HFFc6 (cell line): ENCODE measurements at places on chromosomes 1 and 21. TPM values are rescaled to one million over a fixed set of nuclear protein-coding genes. Genes with fewer than 3 reads are reported as not detected.

The SPRR2B gene
- total RNA-seq: not detected in 3 replicates

DNA sequence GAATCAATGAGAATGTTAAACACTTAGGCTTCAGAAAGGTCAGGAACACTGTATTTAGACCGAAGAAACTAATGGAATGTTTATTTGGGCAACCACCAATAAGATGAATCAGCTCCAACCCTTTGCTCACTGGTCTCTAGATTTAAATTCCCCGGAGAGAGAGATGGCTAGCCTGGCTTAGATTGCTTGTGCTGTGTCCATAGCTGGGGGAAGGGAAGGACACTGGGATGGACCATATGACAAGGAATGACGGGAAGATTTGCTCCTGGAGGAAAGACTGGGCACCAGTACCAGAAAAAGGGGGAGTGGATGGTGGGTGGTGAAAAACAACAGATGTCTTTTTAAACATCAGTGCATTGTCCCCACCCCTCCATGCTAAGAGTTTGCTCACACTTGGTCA is 426.6 kb downstream of the DUSP10 start:
- peak; percentile 72 for DNase-seq

- DNase-seq: no peak
These were observed 76.4 kb downstream of the HLCS start for GRCh38 chr21:36890086-36890485.

GRCh38 chr1:11797525-11798216 is 8.1 kb downstream of the MTHFR start:
- DNase-seq: no peak

The RPE65 gene
- total RNA-seq: not detected in 2 replicates

GRCh38 chr1:186482661-186483255 is 21.8 kb upstream of the PDC start:
- DNase-seq: peak; percentile 58

DNA sequence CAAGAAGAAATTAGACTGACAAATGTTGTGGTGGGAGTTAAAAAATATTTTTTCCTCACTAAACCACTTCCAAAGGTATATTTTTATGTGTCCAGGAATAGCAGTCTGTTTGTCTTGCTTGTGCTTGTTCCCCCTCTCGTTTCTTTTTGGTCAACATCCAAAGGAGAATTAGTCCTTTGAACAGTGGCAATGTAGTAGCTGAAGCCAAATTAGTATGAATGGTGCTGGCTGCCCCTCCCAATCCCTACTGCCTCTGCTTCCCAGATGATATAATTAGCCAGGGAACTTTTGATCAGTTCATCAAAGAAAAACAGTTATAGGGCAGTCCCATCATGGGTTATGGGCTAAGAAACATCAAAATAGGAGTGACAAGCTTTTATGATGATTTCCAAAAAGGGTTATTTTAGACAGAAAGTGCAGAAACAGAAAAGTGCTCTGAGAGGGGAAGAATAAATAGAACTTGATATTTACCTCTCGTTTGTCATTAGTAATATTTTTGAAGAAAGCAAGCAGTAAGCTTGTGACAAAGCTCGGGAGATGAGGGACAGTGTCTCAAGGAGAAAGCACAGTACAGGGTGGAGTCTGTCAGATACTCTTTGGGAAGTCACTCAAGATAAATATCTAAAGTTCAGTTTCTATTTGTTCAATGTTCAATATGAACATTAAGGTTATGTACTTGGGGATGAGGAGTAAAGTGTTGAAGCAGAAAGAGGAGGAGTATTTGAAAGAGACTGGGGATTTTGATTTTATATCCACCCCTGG is 239.1 kb downstream of the HLX start:
- no peak for DNase-seq

The SAMD11 gene
- total RNA-seq: 18.0 to 29.3 TPM (median 28.3 TPM) in 3 replicates

- DNase-seq: no peak
These were observed 40.9 kb downstream of the ACTL8 start for GRCh38 chr1:17795836-17796645.

DNA sequence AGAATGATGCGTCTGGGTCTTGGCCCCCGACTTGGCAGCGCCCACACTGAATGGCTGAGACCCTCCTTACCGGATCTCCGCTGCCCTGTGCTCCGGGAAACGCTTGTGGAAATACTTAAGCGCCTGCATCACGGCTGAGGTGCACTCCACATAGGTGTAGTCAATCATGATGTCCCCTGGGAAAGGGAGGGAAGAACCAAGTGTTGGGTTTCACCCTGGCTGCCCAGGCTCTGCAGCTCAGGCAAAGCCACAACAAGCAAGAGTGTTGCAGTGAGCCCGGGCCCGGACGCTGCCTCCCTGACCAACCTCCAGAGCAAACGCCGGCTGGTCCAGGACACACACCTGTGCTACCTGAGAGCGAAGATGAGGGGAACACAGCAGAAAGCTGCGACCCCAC is 21.5 kb upstream of the SPATC1L start:
- DNase-seq: no peak

The LEFTY2 gene
- total RNA-seq: not detected in 2 replicates

The C1orf167 gene
- 0.37 TPM in 1 of 3 replicates, not detected in the others for total RNA-seq

DNA sequence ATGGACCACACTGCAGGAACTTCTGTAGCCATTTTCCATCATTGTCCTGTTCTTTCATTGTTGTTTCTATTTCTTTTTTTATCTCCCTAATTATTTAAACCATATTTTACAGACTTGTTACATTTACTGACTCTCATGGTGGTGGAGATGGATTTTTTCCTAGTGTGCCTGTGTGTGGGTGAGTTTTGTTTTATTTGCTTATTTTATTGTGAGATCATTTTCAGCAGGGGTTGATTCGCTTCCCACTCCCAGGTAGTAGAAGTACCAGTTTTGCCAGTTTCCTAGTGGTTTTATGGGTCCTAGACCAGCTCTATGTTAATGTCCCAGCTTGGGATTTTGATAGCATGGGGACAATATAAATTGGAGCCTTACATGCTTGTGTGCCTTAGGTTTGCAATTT is 80.0 kb upstream of the BACH1 start:
- DNase-seq: no peak

GRCh38 chr1:79472067-79472656 is 465.6 kb upstream of the ADGRL4 start:
- no peak for DNase-seq

The SYDE2 gene
- total RNA-seq: 9.8 to 11.7 TPM (median 10.2 TPM) in 3 replicates

GRCh38 chr1:15626269-15626950 is 9.2 kb downstream of the DDI2 start:
- no peak for DNase-seq
